ENCODE measurements at places on chromosomes 13 and 19. TPM values are rescaled to one million over a fixed set of nuclear protein-coding genes. Genes with fewer than 3 reads are reported as not detected.

The PTGER1 gene
- total RNA-seq, result 1.5 TPM

The STK24 gene
- total RNA-seq, result 168 TPM

The CIRBP gene
- total RNA-seq, result 370 TPM

The FREM2 gene
- under 0.01 TPM for total RNA-seq

The CYP4F8 gene
- total RNA-seq, result not detected

The GSX1 gene
- not detected for total RNA-seq

DNA sequence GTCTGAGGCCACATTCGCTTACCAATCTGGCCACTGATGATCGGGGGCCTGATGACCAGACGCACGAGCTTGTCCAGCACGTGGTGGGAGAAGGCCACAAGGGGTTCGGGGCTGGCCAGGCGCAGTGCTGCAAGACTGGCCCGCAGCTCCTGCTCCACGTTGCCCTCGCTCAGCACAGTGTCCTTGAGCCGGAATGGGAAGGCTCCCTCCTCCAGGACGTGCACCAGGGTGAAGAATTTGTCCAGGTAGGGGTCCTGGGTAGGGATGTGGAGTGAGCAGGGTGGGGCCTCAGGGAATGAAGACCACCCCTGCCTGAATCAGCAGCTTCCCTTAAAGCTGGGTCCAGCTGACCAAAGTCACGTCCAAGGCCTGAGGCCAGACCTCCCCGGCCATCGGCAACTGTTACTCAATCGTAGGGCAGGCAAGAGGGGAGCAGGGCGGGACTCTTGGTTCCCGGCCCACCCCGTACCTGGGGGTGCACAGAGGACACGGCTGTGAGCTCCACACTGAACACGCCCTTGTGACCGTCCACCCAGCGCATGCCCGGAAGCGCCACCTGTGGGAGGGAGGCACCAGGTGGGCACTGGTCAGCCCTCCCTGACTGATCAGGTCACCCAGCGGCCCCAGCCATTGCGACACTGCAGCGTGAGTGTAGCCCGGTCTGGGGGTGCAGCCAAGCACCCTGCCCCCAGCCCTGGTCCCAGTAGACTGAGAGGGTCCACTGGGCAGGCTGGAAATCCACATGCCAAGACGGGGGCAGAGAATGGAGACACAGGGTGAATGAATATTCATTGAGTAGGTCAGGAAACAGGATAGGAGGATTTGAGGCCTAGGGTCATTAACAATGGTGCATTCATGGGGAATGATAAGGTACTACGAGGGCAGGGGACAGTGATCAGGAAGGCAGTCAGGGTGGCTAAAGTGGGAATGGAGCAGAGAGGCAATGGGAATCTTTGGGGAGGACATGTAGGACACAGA is 2.8 kb upstream of the ANGPTL8 start:
- no peak for DNase-seq

- DNase-seq, result peak; percentile 71
Observed at GRCh38 chr19:44753932-44754749, 5.6 kb downstream of the BCL3 start.

GRCh38 chr13:100442095-100442832 is 146.3 kb downstream of the GGACT start:
- DNase-seq, result no peak

DNA sequence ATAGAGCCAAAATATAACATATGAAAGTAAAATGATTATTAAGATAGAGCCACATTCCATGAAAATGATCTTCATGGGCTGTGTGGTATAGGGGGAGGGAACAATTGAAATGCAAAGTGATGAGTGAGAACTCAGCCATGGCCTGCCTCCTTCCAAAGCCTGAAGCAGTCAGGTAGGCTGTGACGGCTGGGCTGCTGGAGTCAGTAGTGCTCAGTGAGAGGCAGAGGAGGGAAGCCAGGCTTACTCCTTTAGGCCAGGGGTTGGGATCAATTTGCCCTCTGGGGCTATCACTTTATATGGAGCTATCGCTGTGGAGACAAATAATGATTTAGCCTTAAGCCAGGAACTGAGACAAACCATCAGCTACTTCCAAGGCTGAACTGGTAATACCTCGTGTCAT is 654.9 kb downstream of the FGF9 start:
- no peak for DNase-seq

DNA sequence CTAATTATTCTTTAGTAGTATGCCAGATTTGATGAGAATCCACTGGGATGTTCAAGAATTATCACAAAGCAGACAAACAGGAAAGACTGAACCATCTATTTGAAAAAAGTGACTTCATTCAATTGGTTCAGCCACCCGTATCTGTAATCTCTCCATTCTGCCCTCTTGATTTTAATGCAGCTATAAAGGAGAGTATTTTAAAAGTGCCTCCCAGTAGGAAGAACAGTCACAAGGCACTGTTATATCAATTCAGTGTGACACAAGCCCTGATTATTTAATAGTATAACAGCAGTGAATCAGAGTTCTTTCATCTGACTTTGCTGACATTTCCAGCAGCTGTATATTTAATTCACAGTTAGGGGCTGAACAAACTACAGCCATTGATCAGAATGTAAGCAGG is 77.3 kb upstream of the SLAIN1 start:
- no peak for DNase-seq

GRCh38 chr19:4197228-4197624 is 14.7 kb downstream of the ANKRD24 start:
- no peak for DNase-seq

DNA sequence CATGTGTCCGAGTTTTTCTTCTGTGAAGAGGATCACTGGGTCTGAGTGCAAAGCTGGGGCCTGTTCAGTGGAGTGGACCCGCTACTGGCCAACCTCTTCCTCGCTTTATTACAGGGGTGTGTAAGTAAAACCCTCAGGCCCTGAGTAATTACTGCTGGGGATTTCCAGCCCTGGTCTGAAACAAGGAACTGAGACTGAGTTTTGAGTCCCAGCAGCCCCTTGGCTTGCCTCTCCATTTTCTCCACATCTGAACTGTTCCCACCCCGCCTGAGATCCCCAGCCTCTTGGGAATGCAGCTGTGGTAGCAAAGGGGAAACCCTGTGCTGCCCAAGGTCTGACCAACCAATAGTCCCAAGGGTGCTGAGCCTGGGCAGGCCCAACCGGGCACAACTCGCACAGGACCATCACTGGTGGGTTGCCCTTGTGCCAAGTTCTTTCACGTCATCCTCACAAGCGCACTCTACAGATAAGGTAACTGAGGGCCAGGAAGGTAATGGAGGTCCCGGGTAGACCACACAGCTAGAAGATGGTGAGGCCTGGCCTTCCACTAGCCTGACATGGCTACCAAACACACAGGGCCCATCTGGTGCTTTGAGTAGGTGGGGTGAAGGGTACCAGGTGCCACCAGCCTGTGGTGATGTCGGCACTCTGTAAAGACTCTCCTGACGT is 13.7 kb upstream of the SLC35E1 start:
- peak; percentile 42 for DNase-seq

GRCh38 chr19:52492201-52492993 is 35.1 kb upstream of the ZNF808 start:
- DNase-seq, result no peak

GRCh38 chr13:65292488-65292901 is 1937.6 kb downstream of the PCDH9 start:
- peak; percentile 9 for DNase-seq

DNA sequence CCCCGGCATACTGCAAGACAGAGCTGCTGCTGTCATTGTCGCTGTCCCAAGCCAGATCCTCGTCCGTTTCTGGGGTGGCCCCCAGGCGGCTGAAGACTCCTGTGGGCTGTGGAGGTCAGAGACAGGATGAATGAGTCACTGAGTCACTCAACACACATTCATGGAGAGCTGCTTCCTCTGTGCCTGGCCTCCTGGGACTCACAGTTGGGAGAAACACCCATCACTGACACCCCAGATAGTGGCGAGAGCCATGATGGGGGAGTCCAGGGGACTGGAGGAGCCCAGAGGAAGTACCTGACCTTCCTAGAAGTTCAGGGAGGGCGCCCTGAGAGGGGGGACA is 26.0 kb downstream of the C19orf47 start:
- peak; percentile 4 for DNase-seq

DNA sequence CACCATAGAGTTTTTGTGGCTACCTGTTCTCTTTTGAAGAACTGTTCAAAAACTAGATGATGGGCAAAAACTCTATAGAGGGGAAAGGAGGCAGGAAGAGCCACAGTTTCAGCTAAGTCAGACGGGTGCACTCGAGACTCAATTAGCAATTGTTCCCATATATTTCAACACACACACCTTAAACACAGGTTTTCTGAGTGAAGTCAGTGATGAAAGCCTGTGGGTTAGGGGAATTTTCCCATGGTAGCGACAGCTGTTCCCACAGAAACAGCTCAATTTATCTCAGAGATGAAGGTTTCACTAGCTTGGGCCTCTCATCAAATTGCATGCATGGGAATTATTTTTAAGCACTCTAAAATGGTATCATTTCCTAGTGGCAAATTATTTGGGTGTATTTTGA is 143.4 kb downstream of the ZIC5 start:
- no peak for DNase-seq

Data from bronchial epithelial cell (primary cell).